T follicular helper cell (primary cell): ENCODE measurements at places on chromosomes 2 and 18.
A peak's percentile ranks its signal among the peaks of the same experiment; 100 is the strongest.

DNA sequence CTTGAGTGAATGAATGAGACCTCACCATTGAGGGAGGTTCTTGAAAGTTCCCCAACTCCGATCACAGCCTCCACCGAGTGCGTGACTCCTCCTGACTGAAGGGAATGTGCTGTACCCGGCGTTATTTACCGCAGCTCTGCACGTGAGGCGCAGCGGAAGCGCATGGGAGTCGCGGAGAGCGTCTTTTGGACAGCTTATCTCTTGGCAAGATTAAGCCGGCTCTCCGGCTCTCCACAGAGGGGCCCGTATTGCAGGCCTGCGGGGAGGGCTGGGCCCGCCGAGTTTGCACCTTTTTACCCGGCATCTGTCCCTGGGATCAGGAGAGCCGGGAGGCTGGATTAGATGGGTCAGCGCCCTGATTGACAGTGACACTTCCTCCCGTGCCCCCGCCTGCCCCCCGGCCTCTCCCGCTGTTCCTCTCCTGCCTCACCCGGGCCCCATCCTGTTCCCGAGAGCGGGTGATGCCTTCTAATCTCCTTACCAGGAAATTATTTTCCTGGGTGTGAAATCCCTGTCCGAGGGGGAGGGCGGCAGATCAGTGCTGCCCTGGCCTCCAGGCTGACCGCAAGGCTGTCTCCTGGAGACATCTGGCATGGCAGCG is 176.3 kb downstream of the INHBB start:
- DNase-seq, result no peak

GRCh38 chr2:160940271-160940670 is 220.0 kb upstream of the TANK start:
- no peak for DNase-seq

DNA sequence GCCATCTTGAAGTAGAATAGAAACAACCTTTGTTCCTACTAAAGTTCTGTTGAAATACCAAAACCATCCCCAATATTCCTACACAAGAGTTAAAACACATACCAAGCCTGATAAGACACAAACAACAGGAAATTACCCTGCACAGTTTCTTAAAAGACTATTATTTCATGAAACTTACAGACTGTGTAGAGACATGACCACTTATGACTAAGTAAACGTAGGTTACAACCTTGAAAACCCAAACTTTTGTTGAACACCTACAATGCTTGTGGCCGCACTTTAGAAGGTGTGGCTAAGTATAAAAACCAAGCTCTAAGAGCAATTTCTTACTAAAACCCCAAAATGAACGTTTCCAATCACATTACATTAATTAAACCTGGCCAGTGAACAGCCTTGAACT is 2.0 kb downstream of the SMAD2 start:
- no peak for DNase-seq

- DNase-seq, result no peak
Measured at GRCh38 chr2:1495676-1496358, 82.6 kb downstream of the TPO start.

- no peak for DNase-seq
Measured at GRCh38 chr2:174617120-174617519, 19.5 kb upstream of the WIPF1 start.

GRCh38 chr2:65045651-65046050 is 10.6 kb upstream of the CEP68 start:
- DNase-seq, result no peak

GRCh38 chr18:44502790-44503189 is 177.9 kb upstream of the SETBP1 start:
- no peak for DNase-seq

DNA sequence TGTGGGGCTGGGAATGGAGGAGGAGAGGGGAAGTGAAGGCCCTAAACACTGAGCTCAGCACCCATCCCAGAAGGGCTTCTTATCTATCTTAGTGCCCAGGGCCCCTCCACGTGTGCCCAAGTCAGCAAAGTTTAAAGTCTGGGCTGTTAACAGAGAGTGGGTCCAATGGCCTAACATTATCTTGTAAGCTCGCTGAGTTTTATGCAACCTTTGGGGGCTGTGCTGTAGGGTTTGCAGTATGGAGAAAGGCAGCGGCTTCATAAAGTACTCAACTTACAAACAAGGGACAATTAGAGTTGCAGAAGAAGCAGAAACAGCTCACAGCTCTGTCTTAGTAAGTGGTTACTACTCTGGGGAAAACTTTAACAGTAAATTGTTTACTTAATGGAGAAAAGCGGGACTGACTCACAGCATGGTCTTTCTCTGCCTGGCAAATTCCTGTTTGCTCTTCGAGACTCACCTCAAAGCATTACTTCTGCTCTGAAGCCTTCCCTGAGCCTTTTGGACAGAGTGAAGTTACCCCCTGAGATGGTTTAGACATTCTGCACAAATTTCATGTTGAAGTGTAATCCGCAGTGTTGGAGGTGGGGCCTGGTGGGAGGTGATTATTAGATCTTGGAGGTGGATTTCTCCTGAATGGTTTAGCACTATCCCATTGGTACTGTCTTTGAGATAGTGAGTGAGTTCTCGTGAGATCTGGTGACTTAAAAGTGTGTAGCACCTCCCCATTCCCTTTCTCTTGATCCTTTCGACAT is 9.0 kb downstream of the ENOSF1 start:
- no peak for DNase-seq

DNA sequence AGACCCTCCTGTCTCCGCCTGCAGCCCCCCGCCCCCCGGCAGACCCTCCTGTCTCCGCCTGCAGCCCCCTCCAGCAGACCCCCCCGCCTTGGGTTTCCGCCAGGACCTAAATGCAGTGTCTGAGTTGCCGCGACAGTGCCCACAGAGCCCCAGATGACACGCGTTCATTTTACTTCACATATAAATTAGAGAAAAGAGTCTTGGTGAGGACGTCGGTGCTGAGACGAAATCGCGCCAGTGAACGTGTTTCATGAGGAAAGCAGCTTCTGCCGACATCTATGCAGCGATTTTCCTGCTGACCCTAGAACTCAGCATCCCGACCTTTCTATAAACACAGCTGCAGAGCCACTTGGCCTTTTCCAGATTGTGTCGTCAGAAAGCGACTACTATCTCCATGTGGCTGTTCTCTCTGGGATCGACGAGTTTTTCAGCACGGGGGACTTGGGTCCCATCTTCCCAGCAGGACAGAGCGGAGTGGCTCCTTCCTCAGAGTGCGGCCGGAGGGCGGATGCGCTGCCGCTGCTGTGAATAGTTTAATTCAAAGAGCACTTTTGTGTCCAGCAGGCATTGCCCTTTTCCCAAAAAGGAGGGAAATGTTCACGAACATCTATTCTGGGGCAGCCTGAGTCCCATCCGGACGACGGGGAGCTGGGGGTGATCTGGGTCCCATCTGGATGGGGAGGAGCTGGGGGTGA is 136.7 kb downstream of the NFATC1 start:
- no peak for DNase-seq

GRCh38 chr2:33924586-33925169 is 325.6 kb upstream of the FAM98A start:
- no peak for DNase-seq

GRCh38 chr2:46909771-46910419 is 5.7 kb downstream of the MCFD2 start:
- DNase-seq, result no peak

DNA sequence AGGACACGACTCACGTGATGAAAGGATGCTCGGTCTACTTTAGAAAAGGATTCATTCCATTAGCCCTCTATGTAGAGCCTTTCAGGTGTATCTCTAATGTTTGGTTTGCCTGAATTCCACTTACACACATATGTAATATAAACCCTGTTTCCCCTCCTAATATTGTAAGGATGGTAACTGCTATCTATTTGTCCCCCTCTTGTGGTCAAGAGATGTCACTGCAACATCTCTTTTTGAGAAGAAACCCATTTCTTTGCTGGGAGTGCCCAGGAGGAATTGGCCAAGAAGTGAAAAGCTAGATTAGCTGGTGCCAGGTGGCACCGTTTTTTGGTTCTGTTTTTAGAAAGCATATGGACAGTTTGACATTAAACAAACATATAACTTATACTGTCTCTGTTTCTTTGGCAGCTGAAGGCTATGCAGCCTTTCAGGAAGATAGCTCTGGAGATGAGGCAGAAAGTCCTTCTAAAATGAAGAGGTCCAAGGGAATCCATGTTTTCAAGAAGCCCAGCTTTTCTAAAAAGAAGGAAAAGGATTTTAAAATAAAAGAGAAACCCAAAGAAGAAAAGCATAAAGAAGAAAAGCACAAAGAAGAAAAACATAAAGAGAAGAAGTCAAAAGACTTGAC is 41.2 kb downstream of the RALBP1 start:
- DNase-seq, result peak; percentile 3

GRCh38 chr18:59318460-59319050 is at the start of gene CPLX4:
TSS of gene CPLX4 (minus strand) at chr18:59318649. CDS start at chr18:59318462, 187 bp downstream.
- no peak for DNase-seq

DNA sequence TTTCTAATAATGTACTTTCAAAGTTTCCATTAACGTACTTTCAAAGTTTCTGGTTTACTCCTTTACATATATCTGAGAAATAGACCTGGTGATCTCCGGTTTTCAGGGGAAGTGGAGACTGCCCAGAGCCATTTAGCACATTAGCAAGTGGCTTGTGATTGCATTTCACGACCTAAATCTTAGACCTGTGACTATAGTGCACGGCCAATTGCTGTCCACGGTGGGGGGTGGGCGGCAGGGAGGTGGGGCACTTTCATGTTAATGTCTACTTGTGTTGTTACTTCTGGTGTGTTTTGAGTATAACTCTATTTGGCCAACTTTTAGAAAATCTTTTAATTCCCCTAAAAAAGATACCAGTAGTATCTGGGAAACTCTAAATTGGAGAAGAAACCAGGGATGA is 11.3 kb downstream of the GATA6 start:
- no peak for DNase-seq

DNA sequence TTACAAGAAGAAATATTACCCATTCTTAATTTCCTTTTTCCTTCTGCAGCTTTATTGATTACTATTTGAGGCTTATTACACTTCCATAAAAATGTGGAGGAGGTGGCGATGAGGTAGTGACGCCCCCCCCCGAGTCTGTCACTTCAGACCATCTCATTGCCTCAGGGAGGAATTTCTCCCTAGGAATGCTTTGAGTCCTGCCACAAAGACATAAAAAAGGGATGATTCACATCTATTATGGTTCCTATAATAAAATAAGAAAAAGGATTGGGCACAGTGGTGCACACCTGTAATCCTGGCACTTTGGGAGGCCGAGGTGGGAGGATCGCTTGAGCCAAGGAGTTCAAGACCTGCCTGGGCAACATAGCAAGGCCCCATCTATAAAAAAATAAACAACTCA is 93.7 kb downstream of the AOX1 start:
- no peak for DNase-seq
